Cerebellar nuclear complex (tissue), 1 donor: ENCODE measurements at places on chromosomes 6 and 20.

GRCh38 chr6:43946641-43947363 lies 176.8 kb downstream of the VEGFA start:
- no peak for DNase-seq

- no peak for DNase-seq
These were observed 64.1 kb upstream of the TGM3 start for GRCh38 chr20:2231701-2232100.

DNA sequence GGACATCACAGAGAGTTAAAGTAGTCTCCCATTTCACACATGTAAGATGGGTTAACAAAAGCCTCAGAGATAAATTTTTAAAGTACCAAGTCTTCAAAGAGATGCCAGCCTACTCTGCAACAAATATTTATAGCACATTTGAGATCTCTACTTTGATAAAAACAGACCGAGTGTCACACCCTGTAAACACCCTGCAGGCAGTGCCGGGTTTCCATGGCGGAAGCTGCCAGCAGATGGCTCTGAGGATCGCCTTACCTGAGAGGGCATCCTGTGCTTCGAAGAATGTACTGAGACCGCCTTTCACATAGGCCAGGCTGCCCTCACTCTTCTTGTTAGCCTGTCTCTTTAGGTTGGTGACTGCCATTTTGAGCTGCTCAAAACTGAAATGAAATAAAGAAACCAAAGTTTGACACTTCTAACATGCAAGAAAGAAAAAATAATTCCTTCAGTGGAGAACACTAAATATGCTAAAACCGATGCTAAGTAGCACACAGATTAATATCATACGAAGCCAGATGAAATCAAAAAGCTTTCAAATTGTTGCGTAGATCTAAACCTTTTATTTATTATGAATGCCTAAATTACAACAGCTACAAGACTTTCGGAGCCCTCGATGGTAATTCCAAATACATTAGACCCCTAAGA lies 39.3 kb downstream of the HUS1B start:
- DNase-seq, result no peak

DNA sequence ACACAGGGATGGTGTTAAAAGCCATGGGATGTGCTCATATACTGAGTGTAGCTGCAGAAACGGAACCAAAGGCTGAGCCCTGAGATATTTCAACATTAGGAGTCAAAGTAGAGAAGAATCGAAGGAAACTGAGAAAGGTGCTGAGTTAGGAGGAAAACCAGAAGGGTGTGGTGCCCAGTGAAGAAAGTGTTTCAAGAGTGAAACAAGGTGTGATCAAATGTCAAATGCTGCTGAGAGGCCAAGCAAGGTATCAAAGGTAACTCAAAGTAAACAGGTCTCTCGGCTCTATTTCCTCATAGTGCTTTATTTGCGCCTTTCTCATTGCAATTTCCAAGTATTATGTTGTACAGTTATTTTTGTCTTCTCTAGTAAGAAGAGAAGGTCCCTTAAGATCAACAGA lies 94.1 kb downstream of the PRDM1 start:
- DNase-seq, result no peak
